Activated CD4-positive, alpha-beta T cell treated with anti-CD3 and anti-CD28 coated beads, Interleukin-2, Interleukin-4, amounts not matched to agents 100 ng/mL and 50 ng/mL, durations not matched to agents 16 hours and 8 hours (primary cell): ENCODE measurements at places on chromosomes 13 and 19.

DNA sequence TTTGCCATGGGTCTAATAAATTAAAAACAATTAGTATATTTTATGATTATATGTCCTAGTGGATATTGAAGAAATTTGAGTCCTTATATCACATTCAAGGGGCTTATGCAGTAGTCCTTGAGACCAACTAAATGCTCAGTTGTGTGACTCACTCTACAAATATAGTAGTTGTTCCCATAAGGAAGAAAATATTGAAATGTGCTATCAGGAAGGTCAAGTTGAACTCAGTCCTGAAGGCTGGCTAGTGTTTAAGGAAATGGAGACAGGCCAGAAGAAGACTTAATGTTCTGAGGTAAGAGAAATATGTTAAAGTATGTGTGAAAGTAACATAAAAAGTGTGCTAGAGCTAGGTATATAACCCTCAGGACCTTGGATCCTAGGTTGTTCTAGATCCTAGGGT is 766.1 kb upstream of the GPC6 start:
- DNase-seq, result no peak

- DNase-seq, result no peak
These were observed 23.9 kb downstream of the PIBF1 start for GRCh38 chr13:72805676-72806346.

DNA sequence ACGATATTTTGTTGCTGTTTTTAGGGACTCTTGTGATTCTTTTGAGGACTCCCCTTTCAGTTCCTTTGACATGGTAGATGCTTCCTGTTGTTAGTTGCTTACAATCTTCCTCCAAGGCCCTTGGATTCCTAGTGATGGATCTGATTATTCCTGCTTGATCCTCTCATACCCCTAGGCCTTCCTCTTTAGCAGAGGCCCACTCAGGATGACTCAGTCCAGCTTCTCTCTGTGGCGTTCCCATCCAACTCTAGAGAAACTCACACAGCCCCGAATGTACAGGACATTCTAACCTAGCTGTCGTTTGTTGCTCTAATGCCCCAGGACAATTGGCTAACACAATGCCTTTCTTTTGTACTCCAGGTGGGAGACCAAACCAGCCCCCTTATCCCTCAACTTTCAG is 191.4 kb downstream of the POSTN start:
- no peak for DNase-seq

- DNase-seq, result no peak
These were observed 3.5 kb upstream of the TEX26 start for GRCh38 chr13:30928978-30929377.

- DNase-seq, result no peak
These were observed 66.4 kb downstream of the NAA16 start for GRCh38 chr13:41377446-41377845.

DNA sequence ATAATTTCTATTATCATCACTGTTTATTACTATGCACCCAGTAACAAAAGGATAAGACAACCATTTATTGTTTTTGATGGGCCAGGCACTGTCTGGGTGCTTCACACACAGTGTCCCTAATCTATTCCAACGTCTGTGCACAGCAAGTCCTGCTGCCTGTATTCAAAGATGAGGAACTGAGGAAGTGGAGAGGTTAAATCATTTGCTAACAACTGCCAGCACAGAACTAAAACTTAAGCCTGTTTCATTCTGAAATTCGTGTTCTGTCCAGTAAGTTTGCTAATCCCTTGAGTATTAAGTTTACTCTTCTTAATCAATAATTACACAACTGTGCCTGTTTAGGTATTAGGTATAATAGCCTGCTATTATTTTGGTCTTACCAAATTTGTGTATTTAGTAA is 41.9 kb downstream of the TEX26 start:
- DNase-seq, result no peak

- no peak for DNase-seq
These were observed 3.6 kb upstream of the BCL3 start for GRCh38 chr19:44744871-44745332.

- no peak for DNase-seq
These were observed 2.1 kb downstream of the SEMA6B start for GRCh38 chr19:4557144-4557970.

DNA sequence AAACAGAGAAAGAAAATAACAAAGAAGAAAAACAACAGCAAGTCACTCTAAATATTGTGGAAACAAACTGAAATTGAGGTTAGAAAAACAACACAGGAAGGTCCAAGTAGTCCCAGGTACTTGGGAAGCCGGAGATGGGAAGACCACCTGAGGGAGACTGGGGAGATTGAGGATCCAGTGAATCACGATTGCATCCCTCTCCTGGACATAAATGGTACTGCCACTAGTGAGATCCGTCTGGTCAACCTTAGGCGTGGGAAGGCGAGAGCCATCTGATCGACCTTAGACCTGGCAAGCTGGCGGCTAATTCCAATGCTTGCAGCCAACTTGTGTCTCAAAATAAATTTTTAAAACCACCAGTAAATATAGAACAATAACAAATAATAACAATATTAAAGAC is 81.9 kb downstream of the ZNF726 start:
- DNase-seq, result no peak

- no peak for DNase-seq
These were observed 106.6 kb downstream of the RGCC start for GRCh38 chr13:41563984-41564365.

DNA sequence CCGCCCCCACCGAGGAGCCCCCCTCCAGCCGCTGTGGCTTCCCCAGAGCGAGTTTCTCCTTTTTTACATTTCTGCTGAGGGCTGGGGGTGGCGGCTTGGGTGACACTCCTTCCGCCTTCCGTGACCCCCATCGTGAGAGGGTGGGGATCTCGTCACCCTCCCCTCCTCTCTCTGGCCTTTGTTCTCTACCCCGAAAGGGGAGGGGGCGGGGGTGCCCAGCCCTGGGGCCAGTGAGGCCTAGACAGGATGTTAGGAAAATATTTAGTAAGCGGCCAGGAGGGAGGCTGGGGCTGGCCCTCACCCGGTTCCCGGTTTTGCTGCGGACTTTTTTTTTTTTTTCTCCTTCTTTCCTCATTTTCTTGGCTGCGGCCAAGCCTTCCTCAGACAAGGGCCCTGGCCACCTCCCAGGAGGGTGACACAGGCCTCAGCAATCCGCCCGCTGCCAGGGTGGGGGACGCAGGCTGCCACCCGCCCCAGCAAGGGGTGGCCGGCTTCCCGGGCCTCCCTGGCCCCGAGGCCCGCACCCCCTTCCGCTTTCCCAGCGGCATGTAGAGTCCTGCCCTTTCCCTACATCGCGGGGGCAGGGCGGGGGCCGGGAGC is 3.9 kb downstream of the MIDN start:
- no peak for DNase-seq

GRCh38 chr13:106140476-106140875 is 395.0 kb downstream of the EFNB2 start:
- DNase-seq, result no peak

GRCh38 chr13:51894239-51894638 is 32.5 kb downstream of the CCDC70 start:
- no peak for DNase-seq

GRCh38 chr13:84607261-84608013 is 725.2 kb upstream of the SLITRK1 start:
- DNase-seq, result no peak

- no peak for DNase-seq
These were observed 1.5 kb downstream of the GAS6 start for GRCh38 chr13:113862191-113862930.

DNA sequence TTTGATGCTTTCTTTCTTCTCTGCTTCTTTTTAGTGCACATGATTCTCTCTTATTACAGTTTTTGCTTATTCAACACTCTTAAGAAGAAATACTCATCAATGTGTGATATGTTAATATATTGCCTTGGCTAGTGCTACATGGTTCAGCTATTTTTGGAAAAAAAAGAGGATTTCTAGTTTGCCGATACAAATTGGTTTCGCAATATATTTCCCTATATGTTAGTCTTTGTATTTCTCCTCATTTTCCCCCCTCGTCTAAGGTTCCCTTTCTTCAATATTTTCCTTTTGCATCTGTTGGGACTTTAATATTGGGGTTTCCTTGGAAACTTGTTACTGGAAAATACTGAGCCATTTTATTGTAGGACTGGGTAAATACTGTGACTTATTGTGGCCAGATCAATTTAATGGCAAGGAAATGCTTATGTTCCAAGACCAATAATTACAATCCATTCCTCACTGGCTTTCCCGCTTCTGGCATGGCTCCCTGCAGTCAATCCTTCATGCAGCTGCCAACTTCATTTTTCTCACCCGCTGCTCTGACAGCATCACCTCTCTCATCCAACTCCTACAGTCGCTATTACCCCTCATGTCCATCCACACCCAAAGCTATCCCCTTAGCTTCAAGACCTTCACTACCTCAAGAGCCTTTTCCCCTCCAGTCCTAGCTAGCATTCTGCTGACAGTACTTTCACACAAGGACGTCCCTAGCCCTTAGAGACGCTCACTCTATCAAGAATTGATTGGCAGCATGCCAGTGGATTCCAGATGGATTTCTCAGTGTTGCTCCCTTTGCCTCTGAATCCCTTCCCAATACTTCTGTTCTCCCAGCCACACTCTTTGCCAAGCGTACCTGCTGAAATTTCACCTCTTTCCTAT is 280.1 kb upstream of the TMTC4 start:
- DNase-seq, result no peak

- no peak for DNase-seq
These were observed 2792.1 kb downstream of the PCDH9 start for GRCh38 chr13:64438084-64438483.

DNA sequence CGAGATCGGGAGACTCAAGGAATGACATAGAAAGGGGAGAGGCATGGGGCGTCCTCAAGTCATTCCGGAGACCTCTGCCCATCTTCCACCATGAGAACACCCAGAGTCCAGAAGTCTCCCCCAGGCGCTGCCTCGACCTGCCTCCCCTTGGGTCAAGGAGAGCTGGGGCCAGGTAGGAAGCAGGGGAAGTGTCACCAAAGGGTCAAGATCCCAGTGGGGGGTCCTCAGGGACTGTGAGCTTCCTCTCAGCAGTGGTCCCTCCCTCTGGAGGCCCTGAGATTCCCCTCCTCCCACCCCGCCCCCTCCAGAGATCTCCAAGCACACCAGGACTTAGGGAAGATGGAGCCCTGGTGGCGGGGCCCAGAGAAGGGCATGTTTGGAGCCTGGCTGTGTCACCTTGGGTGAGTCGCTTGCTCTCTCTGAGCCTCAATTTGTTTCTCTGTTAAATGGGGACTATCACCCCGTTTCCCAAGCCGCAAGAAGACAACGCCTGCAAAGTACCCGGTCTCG is 919 bp downstream of the DACT3 start:
- DNase-seq, result no peak

DNA sequence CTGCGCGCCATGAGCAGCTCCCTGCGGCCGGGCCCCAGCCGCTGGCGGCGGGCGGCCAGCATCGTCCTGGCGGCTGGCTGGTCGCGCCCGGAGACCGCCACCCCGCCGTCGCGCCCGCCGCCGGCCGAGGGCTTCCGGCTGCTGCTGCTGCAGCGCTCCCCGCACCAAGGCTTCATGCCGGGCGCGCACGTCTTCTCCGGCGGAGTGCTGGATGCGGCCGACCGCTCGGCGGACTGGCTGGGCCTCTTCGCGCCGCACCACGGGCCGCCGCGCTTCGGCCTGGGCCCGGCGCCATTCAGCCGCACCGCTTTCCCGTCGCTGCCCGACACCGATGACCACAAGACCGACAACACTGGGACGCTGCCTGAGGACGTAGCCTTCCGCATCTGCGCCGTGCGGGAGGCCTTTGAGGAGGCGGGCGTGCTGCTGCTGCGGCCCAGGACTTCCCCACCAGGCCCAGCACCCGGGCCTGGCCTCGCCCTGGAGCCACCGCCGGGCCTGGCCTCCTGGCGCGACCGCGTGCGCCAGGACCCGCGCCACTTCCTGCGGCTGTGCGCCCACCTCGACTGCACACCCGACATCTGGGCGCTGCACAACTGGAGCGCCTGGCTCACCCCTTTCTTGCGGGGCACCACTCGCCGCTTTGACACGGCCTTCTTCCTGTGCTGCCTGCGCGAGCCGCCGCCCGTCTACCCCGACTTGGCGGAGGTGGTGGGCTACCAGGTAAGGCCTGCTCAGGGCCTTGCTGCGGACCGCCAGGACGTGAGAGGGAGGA is 518 bp downstream of the NUDT19 start:
- peak; percentile 61 for DNase-seq

DNA sequence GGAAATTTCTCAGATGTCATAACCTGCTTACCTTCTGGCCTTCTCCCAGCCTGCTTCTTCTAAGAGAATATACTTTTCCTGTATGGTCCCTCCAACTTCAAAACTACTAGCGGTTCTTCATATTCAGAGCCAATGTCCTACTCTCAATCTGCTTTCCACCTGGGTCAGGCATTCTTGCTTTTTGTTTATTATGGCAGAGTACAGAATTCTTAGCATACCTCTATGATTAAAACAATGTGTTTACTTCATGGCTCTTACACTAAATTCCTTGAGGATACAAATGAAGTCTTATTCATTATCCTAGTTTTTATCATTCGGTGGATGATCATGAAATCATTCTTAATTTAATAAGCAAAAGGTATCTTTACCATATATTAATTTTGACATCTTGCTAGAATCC is 484.2 kb upstream of the SLITRK1 start:
- DNase-seq, result no peak

DNA sequence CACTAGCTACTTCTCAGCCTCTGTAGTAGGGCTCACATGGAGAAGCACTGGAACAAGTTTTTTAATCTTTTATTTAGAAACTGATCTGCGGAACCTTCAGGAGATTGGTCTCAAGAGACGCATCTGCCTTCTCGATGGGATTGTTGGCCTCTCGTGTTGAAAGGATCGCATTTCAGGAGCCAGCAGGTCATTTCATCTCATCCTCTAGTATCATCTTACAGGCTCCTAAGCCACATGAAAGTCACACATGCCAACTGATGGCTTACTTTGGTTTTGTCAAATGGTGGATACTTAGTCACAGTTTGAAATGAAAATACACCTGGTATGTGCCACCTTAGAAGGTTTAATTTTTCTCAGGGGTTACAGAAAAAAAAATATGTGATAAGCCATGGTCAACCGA is 1703.6 kb downstream of the EFNB2 start:
- DNase-seq, result no peak

- DNase-seq, result no peak
These were observed 191.4 kb downstream of the COL4A1 start for GRCh38 chr13:110115591-110115990.

DNA sequence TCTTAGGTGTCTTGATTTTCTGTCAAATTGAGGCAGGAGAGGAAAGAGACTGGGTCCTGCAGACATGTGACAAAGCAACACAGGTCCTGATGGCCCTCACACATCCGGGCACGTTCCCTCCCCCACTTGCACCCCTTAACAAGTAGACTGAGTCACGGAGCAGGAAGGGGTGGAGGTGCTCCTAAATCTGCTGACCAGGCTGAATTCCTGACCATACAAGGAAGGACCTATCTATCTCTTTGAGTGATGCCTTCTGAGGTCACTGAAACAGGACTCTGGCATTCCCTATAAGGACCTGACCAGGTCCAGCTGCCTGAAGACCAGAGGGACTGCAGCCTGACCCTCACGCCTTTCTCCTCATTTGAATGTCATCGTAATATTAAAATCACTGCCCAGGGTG is 250.3 kb downstream of the COL4A1 start:
- DNase-seq, result no peak

GRCh38 chr19:3068071-3068470 is 5.8 kb upstream of the TLE5 start:
- DNase-seq, result no peak

GRCh38 chr19:55305983-55306562 is 19.1 kb downstream of the TMEM150B start:
- DNase-seq, result no peak

GRCh38 chr19:33304371-33304759 is 2.0 kb upstream of the CEBPA start:
- DNase-seq, result no peak
